Frontal cortex (tissue), 4 donors: ENCODE measurements at places on chromosomes 11 and 22. TPM values are rescaled to one million over a fixed set of nuclear protein-coding genes. Genes with fewer than 3 reads are reported as not detected.

GRCh38 chr11:126422446-126422845 is 67.0 kb downstream of the ST3GAL4 start:
- DNase-seq: no peak

- no peak for DNase-seq
Observed at GRCh38 chr11:129939510-129939909, 44.1 kb upstream of the NFRKB start.

DNA sequence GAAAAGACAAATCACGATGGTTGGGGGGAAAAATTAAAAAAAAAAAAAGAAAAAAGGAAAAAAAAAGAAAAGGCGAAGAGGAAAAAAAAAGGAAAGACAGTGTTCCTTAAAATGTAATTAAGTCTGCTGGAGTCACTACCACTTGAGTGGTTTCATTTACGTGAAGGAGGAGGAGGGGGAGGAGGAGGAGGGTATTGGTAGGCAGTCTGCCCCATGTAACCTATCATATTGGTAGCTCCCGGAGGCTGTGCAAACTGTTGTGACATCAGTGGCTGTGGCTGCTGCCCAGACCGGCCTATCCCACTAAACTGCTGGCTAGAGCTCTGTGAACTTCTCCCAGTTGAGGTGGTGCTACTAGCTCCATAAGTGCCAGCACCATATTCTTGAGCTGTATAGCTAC is 17.9 kb downstream of the KDELR3 start:
- no peak for DNase-seq

DNA sequence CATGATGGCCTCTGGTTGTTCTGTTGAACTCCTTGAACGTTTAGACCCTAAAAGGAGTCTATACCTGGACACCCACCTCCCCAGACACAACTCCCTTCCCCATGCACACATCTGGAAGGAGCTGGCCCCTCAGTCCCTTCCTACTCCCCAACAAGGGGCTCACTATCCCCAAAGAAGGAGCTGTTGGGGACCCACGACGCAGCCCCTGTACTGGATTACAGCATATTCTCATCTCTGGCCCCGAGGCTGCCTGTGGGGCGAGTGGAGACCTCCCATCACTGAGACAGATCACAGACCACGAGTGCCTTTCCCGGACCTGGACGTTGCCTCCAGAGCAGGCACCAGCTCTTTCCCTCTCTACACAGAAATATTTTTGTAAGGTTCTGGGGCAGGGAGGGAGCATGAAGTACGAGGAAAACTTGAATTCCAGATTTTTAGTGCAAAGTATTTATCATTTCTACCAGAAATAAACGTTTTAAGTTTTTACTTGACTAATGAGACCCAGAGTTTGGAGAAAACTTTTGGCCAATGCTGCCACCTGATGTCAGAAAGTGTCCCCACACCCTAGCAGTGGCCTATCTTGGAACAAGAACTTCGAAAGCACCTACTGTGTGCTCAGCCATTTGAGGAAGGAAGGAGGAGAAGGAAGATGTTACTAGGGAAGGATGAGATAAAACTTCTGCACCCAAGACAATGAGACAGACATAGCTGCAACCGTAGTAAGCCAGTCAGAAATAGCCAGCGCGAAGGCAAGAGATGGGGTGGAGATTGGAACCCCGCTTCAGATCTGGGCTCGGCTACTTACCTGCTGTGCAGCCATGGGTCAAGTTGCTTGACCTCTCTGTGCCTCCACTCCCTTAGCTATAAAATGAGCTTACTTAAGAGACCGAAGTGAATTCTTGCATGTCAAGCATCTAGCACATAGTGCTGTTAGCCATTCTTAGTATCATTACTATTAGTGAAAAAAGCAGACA is 10.2 kb upstream of the POU2F3 start:
- no peak for DNase-seq

DNA sequence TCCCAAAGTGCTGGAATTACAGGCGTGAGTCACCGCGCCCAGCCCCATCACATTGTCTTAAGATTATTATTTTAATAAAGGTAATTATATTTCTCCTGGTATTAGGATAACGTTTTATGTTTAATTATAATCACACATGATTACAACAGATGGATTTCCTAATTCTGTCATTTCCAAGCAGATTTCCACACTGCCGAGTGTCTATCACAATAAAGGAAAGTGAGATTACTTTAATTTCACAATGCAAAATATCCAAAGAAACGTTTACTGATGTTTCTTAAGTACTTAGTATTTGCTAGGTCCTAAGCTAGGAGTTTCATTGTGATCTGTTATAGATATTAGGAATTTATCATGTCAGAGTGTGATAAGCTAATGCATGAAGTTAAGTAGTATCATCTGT is 203.5 kb upstream of the CTSC start:
- DNase-seq: no peak

- DNase-seq: no peak
Observed at GRCh38 chr11:1823376-1824220, 11.2 kb upstream of the SYT8 start.

DNA sequence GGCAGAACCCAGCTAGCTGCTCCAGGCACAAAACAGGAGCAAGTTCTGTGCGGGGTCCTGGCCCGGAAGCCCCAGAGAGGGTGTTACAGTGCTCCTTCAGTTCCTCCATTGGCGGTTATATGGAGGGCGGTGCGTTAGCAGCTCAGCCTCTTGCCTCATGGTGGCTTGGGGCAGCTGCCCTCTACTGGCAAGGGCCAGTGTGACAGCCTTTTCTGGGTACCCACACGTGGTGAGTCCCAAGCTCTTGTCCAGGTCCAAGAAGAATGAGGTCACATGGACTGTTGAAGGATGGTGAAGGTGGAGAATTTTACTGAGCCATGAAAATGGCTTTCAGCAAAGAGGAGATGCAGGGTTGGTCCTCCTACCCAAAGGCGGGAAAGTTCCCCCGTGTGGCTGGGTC is 100.5 kb downstream of the WT1 start:
- no peak for DNase-seq

- DNase-seq: no peak
Observed at GRCh38 chr22:46842606-46843005, 80.2 kb downstream of the TBC1D22A start.

DNA sequence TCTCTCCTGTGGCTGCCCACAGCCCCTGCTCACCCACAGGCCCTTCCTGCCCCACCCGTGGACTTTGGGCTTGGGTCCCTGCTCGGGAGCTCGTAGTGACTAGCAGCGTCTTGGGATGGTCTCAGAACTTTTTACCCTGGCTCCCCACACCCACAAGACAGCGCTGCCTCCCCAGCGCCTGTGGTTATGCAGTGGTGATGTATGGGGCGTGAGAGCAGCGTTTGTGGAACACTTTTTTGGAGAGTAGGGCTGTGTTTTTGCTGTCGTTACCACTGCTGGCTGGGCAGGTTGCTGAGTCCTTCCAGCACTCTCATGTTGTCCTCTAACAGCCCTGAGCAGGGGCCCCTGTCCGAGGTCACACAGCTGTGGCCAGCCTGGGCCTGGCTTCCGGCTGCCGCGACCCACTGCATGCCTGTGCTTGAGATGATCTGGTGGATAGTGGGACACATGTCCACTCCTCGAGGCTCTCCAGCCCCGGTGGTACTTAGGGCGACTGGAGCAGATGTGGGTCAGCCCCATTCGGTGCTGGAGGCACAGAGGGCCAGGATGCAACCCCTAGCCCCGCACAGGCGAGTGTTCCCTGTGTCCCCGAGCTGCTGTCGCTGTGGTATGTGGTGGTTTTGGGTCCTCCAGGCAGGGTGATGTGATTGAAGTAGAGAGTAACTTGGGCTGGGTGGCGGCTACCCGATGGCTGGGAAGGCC is 7.1 kb upstream of the GRAMD4 start:
- no peak for DNase-seq

GRCh38 chr11:112225753-112226061 is 521 bp upstream of the PTS start:
- DNase-seq: no peak

DNA sequence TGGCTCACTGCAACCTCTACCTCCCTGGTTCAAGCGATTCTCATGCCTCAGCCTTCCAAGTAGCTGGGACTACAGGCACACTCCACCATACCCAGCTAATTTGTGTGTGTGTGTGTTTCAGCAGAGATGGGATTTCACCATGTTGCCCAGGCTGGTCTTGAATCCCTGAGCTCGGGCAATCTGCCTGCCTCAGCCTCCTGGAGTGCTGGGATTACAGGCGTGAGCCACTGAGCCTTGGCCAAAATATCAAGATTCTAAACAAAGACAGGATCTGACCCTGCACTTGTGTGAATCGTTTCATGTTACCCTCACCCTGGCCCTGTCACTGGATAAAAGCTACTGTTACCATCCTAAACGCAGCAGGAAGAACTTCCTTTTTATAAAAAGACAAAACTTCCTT is 15.6 kb upstream of the THY1 start:
- no peak for DNase-seq

DNA sequence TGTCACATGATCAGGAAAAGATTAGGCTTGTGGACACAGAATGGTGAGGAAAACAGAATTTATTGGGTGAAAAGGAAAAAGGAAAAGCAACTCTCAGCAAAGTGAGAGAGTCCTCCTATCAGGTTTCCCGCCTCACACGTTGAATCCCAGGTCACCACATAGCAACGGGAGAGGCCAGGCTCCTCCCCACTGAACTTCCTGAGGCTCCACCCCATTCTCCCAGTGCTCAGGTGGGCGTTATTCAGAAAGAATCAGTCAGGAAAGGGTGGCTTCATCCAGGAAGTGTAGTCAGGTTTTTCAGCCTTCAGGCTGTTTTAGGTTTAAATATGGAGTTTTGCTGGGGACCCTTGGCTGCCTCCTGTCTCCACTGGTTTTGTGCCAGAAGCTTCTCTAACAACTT is 66.9 kb downstream of the SPON1 start:
- no peak for DNase-seq

GRCh38 chr22:34976474-34976873 is 89.5 kb upstream of the ISX start:
- DNase-seq: no peak

DNA sequence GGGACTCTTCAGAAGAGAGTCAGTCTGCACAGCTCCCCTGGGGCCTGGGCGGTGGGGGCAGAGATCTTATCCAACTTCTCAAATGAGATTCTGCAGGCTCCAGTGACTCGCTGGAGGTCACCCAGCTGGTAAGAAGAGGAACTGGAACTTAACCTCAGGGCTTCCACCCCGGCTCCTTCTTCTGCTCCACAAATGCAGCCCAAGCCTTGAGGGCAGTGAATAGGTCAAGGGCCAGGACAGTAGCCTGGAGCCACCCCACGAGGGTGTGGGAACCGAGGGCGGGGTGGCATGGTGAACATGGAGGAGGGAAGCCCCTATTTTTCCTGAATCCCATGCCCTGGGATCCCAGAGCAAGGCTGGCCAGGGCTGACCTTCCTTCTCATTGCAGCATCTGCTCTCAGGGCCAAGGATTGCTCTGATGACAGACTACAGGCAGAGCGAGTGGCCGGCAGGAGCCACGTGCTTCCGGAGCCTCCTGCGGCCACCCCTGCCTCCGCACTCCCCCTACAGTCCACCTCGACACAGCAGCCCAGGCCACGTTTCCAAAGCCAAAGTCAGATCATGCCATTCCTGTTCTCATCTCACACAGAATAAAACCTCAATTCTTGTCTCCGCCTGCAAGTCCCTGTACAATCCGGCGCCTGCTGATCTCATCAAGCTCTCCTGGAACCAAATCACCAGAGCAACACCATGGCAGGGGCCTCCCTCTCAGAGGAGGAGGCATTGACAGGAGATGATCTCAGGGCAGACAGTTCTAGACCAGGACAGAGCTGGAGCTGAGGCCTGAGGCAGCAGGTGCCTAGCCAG is 21.1 kb upstream of the UPK3A start:
- DNase-seq: peak; percentile 85

DNA sequence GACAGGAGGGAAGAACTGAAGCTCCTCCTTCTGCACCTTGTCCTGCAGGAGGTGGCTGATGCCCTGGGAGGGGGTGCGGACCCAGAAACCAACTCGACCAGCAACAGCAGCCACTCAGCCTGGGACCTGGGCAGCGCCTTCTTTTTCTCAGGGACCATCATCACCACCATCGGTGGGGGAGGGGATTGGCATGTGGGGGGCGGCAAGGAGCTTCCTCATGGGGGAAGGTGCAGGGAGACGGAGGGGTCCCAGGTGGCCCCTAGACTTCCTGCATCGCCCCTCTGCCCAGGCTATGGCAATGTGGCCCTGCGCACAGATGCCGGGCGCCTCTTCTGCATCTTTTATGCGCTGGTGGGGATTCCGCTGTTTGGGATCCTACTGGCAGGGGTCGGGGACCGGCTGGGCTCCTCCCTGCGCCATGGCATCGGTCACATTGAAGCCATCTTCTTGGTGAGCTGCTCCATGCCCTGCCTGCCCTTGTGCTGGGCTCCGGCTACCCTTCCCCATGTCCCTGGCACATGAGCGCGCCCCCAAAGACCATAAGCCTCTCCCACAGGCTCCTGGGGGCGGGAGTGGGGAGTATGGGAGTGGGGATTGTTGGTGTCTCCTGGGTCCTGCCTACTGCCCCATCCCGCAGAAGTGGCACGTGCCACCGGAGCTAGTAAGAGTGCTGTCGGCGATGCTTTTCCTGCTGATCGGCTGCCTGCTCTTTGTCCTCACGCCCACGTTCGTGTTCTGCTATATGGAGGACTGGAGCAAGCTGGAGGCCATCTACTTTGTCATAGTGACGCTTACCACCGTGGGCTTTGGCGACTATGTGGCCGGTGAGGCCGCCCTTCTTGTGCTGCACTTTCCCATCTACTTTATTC is 3.1 kb upstream of the CATSPERZ start:
- DNase-seq: no peak

DNA sequence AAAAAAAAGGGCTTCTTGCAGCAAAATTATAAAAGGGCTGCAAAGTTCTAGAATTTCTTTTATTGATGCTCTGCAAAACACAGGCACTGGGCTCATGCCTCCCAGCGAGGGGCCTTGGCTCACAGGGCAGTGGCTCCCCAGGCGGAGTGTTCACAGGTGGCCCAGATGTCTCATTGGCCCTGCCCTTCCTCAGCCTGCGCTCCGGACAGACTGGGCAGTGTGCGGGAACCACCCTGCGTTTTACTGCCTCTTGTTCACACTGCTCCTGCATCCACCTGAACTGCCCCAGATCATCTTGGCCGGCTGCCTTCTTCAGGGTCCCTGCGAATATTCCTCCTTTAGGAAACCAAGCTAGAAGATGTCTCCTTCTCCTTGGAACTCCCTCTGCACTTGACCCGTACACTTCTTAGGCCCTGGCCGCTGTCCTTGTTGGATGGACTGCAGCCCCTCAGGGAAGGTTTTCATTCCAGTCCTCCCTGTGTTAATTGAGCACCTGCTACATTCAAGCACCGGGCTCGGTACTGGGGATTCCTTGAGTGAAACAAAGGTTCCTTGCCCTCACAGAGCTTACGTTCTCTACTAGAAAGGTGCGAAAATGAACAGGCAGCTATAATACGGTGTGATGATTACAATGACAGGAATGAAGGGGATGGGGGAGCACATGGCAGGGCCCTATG is 4.5 kb downstream of the TUBA8 start:
- DNase-seq: no peak

PLET1 gene
- not detected for total RNA-seq

CDC42BPG gene
- total RNA-seq: under 0.01 TPM

MTMR3 gene
- 66.0 TPM for total RNA-seq

HPX gene
- 0.82 TPM for total RNA-seq

APOL1 gene
- total RNA-seq: 1.2 TPM

LRRC4C gene
- total RNA-seq: 90.5 TPM

MRPL23 gene
- 19.2 TPM for total RNA-seq

ELFN2 gene
- total RNA-seq: 7.7 TPM

CCDC87 gene
- 1.2 TPM for total RNA-seq

THY1 gene
- total RNA-seq: 15.1 TPM
